ENCODE measurements at places on chromosomes 4 and X.

GRCh38 chr4:24969486-24969885 lies 56.6 kb upstream of the CCDC149 start:
- no peak for DNase-seq

- DNase-seq = no peak
Measured at GRCh38 chr4:39565878-39566600, 38.8 kb upstream of the UGDH start.

GRCh38 chr4:93617606-93618005 lies 210.9 kb upstream of the ATOH1 start:
- no peak for DNase-seq

- DNase-seq = no peak
Measured at GRCh38 chr4:26023203-26023972, 109.4 kb downstream of the SMIM20 start.

- DNase-seq = no peak
Measured at GRCh38 chr4:151401739-151402138, 7.2 kb upstream of the FHIP1A start.

Measured in CD4-positive, alpha-beta T cell treated with Interleukin-4 for 1 hour (primary cell).